ENCODE measurements at places on chromosomes 5 and 9. TPM values are rescaled to one million over a fixed set of nuclear protein-coding genes. Genes with fewer than 3 reads are reported as not detected.

The PCDHB11 gene
- not detected for total RNA-seq

The MSMP gene
- 0.48 TPM for total RNA-seq

DNA sequence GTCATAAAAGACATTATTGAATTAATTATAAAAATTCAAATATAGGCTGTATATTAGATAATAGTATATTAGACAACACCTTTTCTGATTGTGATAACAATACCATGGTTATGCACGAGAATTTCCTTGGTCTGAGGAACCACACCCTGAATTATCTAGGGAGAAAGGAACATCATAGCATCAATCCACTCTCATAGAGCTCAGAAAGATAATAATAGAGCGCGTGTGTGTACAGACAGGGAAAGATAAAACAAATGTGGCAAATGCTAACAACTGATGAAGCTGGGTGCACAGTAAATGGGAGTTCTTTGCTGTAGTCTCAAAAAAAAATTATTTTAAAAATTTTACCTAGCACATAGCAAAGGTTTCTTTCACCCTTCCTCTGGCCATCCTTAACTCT is 143.5 kb downstream of the CDK5RAP2 start:
- peaks cover 49% of the 10 kb centered on the region for H3K4me1 ChIP-seq
- H3K27me3 ChIP-seq = no peaks in the 10 kb centered on the region
- H3K36me3 ChIP-seq = peaks cover 73% of the 10 kb centered on the region
- no peak for DNase-seq
- no peak overlapping the region for H3K4me3 ChIP-seq

DNA sequence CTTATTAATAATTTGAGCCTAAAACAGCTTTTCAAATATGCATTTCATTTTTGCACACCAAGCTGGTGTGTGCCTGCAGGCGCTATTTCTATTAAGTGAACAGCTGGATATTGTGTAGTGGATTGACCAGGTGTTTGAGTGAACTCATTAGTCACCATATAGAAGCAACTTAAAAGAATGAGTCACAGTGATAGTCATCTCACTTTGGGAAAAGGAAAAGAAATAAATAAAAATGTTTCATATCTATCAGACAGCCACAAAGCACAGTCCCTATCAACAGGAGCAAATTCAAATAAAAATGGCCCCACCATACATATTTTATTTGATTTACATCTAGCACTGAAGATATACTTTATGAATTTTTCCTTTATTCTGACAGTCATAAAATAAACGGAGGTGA is 456.5 kb upstream of the CDH9 start:
- no peaks in the 10 kb centered on the region for H3K27me3 ChIP-seq
- H3K4me1 ChIP-seq = no peaks in the 10 kb centered on the region
- no peak overlapping the region for H3K4me3 ChIP-seq

DNA sequence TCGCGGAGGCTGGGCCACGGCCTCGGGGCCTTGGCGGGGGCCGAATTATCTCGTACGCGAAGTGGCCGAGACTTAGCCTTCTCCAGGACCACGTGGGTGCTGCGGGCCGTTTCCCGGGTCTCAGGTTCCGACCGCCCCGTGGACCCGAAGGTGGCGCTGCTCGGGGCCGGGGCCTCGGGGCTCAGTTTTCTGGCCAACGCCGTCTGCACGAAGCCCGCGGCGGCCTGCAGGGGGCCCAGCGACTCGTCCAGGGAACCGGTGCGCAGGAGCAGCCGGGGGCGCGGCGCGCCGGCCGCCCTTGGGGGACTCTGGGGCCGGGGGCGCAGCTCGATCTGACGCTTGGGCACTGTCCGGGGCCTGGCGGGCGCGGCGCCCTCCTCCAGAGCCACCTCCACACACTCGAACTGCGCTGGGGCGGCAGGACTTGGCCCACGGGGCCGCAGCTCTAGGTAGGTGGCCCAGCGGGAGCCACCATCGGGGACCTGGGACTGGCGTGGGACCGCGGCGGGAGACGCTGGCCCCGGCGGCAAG is 716 bp downstream of the PROB1 start:
- peaks cover 60% of the 10 kb centered on the region for H3K4me1 ChIP-seq
- H3K27ac ChIP-seq = peak overlapping the region; percentile 90
- peak overlapping the region; percentile 99 for H3K4me3 ChIP-seq

DNA sequence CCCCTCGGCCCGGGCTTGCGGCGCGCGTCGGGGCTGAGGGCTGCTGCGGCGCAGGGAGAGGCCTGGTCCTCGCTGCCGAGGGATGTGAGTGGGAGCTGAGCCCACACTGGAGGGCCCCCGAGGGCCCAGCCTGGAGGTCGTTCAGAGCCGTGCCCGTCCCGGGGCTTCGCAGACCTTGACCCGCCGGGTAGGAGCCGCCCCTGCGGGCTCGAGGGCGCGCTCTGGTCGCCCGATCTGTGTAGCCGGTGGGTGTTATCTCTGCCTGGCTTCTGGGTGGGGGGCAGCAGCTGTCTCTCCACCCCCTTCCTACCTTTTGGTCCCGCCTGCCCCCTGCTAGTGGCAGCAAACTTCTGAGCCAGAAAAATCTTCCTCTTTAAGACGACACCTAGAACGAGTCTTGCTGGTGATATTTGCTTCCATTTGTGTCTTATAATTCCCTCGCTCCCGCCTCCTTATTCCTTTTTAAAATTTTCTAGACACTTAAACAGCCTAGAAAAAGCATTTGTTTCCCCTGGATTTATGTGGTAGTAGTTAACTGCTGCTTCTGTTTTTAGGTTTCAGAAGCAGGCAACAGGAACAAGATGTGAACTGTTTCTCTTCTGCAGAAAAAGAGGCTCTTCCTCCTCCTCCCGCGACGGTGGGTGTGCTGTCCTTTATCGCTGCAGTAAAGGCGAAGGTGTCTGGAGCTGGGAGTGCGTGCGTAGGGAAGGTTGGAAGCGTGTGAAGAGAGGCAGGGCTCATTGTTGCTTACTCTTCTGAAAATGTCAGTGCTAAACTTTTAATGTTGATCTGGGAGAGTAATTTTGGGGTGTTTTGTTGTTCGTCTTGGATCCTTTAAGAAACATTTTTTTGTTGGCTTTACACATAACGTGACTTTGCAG is 554 bp downstream of the JAK2 start:
- peaks cover 41% of the 10 kb centered on the region for H3K4me1 ChIP-seq
- peak overlapping the region; percentile 90 for H3K27ac ChIP-seq
- no peaks in the 10 kb centered on the region for H3K27me3 ChIP-seq
- H3K4me3 ChIP-seq = peak overlapping the region; percentile 87
- H3K36me3 ChIP-seq = peaks cover 12% of the 10 kb centered on the region

DNA sequence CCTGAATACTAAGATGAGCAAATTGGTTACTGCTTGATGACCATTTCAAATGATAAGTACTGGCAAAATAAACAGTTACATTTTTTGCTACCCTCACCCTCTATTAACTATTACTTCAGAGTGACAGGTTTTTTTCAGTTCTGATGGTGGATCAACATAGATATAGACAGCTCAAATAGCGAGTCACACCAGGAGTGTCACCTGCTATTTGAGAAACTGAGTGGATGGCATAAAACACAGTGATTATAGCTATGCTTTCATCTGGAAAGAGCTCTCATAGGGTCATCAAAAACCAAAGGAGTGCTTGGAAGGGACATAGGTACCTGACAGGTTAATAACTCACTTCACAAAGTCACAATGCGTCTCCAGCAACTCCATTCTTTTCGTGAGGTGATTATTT is 244.5 kb upstream of the C9orf72 start:
- H3K36me3 ChIP-seq = no peaks in the 10 kb centered on the region
- DNase-seq = no peak
- no peak overlapping the region for H3K27ac ChIP-seq
- H3K4me3 ChIP-seq = no peak overlapping the region
- no peaks in the 10 kb centered on the region for H3K27me3 ChIP-seq

All from activated CD4-positive, alpha-beta memory T cell treated with anti-CD3 and anti-CD28 coated beads, Interleukin-2, amount 10 ng/mL, durations not matched to agents 7 days and 5 days (primary cell).